ENCODE measurements at places on chromosomes 3 and 15.
A peak's percentile ranks its signal among the peaks of the same experiment; 100 is the strongest.

DNA sequence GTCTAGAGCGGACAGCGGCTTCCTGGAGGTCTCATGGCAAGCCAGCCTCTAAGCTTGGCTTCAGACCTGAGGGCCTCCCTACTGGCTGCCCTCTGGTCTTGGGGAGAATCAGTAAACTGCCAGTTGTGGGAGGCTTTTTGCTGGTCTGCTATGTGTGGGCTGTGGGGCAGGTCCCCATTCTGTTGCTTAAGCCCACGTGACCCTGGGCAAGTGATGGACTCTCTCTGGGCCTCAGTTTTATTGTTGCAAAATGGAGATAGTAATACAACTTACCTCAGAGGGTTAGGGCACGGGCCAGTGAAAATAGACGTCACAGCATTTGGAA lies 61.7 kb downstream of the SLC6A6 start:
- DNase-seq, result no peak

GRCh38 chr3:141303481-141304223 lies 64.7 kb upstream of the ZBTB38 start:
- DNase-seq, result peak; percentile 42

DNA sequence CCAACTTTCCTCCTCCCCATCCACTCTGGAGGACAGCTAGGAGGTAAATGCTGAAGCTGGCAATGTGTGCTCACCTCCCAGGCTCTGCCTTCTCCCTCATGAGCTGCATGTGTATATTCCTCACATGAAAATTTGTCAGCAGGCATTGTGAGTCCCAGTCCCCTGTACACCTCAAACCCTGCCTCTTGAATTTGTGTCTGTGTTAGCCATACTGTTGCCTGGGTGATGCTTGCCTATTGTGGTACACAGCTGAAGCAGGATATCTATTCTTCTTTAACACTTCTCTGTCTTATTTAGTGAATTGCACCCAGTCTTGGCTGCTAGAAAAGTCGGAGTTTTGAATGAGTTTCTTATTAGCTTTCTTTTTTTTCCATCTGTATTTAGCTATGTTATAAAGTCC lies 586.0 kb upstream of the TGFBR2 start:
- no peak for DNase-seq

DNA sequence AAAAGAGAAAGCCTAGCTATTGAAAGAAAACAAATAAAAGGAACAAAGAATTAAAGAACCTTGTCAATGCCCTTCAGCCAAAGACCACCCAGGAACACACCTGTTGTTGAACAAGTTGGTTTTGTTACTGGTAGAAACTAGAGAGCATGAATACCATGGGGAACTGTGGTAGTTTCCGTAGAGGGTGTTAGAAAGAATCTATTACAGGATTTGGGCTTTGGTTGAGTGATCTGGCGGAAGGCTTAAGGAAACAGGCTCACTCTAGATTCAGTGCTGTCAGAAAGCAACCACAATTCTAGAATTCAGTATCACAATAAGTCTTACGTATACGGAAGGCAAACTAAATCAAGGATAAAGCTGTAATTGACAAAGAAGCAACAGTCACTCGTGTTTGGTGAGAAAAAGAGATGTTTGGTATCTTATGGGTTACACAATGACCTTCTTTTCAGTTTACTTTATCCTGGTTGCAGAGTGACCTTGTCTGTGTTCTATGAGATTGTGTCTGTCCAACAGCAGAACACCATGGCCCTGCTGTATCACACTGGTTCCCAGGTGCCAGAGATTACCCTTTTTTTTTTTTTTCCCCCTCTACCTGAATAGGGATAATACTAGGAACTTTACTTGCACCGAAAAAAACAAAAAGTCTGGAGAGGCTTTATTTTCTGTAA lies 265.9 kb downstream of the SHQ1 start:
- DNase-seq, result no peak

- DNase-seq, result no peak
Measured at GRCh38 chr3:59143447-59143846, 93.6 kb upstream of the CFAP20DC start.

- DNase-seq, result no peak
Measured at GRCh38 chr3:134462331-134462941, 23.3 kb downstream of the ANAPC13 start.

DNA sequence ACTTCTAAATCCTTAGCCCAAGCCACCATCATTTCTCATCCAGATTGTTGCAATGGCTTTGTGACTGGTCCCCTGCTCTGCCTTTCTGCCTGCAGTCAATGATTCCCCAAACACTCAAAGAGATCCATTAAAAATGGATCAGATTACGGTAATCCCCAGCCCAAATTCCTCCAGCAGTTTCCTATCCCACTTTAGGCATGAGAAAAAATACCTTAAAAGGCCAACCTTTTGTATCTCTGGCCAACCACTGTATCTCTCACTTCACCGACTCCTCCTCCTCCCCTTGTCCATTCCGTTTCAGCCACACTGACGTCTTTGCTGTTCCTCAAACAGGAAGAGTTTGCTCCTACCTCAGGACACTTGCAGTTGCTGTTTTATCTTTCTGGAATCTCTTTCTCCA lies 20.9 kb upstream of the IL1RAP start:
- DNase-seq, result no peak

DNA sequence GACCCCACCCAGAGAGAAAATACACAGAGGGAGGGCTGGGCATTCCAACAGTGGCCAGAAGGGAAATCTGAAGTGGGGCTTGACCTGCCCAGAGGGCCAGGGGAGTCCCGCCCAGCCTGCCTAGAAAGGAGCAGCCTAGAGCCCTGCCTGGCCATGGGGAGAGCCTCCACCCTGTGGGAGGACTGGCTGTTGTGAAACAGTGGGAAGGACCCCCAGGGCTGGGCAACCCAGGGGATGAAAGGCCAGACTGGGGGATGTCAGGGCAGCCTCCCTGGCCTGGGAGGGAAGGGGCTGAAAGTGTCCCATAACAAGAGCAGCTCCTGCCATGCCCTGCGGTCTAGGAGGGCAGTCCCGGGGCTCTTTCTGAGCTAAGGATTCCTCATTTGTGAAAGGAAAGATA lies 69.0 kb downstream of the SLC12A8 start:
- DNase-seq, result no peak

GRCh38 chr3:185537369-185537970 lies 14.9 kb downstream of the LIPH start:
- DNase-seq, result peak; percentile 19

DNA sequence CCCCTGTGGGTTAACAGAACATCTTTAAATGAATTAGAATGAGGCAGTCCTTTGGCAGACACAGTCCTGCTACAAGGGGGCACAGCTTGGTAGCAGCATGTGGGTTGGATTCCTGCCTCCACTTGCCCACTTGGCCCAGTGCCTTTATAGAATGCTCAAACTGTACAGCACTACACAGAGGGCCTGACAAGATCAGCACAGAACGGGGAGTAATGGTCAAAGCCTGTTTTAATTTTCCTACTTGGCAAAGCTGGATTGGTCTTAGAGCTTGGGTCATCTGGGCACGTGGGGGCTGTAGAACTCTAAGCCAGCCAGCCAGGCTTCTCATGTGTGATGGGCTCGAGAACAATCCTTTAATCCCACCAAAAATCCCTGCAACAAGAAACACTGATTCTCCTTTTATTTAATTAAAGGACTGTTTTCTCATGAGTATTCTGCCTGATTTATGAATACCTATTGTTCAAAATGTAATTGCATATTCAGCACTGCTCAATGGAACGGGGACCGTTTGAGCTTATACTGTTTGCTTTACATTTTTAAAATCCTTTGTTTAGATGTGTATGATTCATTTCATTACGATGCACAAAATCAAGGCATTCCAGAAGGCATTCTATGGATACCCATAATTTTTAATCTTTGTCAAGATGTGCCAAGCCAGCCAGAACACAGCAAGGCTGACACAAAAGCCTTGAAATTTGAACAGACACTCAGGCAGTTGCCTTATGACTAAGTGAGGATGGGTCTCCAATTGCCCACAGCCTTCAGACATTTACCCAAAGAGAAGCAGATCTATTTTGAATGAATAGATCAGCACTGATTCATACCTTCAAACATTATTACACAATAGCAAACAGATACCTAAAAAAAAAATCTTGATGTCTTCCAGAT lies 249.3 kb upstream of the TGFBR2 start:
- no peak for DNase-seq

DNA sequence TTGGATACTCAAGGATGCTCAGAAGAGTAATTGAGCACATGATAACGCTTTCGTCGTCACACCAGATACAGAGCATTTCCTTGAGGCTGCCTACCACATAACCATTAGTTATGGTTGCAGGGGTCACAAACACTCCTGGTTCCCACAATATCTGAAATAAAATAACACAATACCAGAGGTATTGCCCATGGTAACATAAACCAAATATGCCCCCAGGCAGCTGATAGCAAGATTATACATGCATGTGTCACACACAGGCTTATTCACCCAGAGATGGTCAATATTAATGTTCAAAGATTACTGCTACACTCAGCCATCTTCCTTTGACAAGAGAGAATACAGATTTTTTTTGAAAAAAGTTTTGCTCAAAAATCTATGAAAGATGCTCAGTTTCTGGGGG lies 7.3 kb downstream of the RPL39L start:
- no peak for DNase-seq

DNA sequence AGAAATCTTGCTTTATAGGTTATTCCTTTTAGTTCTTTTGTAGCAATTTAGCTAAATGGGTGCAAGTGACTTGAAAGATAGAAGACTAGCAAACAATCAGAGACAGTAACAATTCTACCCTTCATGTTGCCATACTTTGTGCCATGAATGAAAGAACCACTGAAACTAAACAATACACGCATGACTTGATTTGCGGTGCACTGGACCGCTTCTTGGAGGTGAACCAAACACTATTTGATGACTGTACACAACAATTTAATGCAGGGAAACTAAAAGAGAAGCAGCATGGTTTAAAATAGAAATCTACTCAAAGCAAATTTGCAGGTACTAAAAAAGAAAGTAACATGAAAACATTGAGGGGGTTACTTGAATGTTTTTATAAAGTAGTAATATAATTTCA lies 331.0 kb upstream of the RARB start:
- no peak for DNase-seq

DNA sequence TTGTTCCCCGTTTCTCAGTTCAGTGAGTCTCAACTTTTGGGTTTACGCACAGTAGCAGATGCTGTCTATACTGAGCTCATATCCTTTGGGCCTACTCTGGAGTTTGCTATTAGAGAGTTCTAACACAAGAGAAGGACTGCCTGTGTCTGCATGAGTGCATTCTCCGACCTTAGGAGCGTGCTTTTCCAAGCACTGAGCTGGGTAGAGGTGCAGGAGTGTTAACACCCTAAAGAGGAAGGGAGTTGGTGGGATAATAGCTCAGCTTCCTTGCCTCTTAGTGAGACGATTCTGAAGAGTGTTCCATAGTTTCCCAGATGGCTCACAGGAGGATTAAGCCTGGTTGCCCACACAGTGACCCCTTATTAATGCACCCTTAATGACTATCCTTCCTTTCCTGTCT lies 6.9 kb upstream of the OXSR1 start:
- no peak for DNase-seq

DNA sequence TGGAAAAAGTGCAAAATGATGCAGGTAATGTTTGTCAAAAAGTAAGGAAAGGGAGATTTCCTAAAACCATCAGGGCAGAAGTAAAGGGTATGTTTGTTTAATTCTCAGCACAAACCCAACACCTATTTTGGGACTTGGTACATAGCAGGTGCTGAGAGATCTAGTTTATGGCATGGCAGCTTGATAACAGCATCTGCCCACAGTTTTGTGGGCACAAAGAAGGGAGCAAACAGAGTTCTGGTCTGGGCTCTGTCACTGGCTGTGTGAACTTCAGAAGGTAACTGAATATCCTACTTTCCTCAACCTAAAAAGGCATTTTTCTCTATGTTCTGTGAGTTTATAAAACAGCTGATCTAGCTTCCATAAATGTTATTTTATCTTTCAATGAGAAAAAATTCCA lies 141.6 kb downstream of the PLCH1 start:
- DNase-seq, result no peak

GRCh38 chr3:67290438-67290837 lies 292.3 kb downstream of the KBTBD8 start:
- DNase-seq, result no peak

- no peak for DNase-seq
Measured at GRCh38 chr3:46929324-46929723, 47.2 kb downstream of the CCDC12 start.

DNA sequence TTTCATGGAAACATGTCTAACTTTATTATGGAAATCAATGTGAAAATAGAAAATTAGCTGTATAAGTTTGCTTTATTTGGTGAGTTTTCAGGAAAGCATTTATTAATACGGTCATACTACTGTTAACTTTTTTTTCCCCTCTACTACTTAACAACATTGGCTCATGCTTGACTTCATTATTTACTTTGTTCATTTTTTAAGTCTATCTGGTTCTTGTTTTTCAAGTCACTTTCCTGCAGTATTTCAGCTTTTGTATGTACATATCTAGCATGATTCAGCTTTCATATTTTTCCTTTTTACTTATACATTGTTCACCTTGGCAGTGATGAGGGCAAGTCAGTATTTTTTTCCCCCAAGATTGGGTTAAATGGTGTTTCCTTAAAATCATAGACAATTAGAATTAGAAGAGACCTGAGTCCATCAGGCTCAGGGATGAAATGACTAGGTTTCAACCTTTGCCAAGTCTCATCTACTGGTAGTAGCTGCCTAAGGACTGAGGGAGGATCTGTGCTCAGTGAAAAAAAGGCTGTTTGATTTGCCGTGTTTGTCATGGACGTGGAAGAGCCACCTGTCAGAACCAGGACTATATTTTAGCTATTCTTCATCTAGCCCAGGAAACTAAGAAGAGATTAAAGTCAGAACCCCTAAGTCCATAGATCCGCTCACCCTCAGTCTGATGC lies 15.4 kb downstream of the TMOD3 start:
- no peak for DNase-seq

GRCh38 chr15:48144889-48145288 lies 24.1 kb downstream of the SLC24A5 start:
- no peak for DNase-seq

DNA sequence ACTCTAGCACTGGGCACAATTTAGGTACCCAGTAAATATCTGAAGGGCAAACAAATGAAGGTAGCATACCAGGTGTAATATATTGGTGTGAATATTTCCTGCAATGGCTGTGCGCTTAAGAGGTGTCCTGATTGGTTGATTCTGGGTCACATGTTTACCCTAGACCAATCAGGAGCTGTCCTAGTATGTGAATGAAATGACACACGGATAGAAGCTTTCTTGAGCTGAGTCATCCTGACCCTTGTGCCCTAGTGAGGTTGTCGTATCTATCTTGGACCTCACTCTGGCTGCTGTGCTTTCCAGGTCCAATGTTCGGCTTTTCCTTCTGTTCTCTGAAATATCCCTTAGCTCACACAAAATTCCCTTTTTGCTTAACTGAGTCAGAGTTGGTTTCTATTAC lies 58.1 kb upstream of the FOXP1 start:
- DNase-seq, result no peak

DNA sequence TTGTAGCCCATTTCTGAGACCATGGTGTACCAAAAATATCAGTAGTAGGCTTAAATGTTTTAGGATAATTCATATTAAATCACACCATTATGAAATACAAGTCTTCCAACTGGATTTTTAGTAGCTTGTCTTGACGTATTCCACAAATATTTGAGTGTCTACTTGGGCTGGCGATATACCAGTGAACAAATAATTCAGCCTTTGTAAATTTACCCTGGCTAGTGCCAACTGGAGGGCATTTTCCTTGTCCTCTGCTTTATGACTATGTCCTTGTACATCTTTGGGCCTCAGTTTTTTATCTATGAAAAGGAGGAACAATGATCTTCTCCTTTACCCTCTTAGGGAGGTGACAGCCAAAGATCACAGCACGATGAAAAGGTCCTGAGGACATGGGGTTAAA lies 114.8 kb downstream of the FRMD4B start:
- no peak for DNase-seq

Measured in activated naive CD4-positive, alpha-beta T cell treated with Interleukin-2 at 50 U/mL for 16 hours (primary cell).